ENCODE measurements at places on chromosomes 7 and 10.

GRCh38 chr10:96863922-96864543 is 31.9 kb downstream of the LCOR start:
- no peak for DNase-seq

GRCh38 chr10:113142601-113143362 is 192.7 kb downstream of the TCF7L2 start:
- DNase-seq = peak; percentile 48

DNA sequence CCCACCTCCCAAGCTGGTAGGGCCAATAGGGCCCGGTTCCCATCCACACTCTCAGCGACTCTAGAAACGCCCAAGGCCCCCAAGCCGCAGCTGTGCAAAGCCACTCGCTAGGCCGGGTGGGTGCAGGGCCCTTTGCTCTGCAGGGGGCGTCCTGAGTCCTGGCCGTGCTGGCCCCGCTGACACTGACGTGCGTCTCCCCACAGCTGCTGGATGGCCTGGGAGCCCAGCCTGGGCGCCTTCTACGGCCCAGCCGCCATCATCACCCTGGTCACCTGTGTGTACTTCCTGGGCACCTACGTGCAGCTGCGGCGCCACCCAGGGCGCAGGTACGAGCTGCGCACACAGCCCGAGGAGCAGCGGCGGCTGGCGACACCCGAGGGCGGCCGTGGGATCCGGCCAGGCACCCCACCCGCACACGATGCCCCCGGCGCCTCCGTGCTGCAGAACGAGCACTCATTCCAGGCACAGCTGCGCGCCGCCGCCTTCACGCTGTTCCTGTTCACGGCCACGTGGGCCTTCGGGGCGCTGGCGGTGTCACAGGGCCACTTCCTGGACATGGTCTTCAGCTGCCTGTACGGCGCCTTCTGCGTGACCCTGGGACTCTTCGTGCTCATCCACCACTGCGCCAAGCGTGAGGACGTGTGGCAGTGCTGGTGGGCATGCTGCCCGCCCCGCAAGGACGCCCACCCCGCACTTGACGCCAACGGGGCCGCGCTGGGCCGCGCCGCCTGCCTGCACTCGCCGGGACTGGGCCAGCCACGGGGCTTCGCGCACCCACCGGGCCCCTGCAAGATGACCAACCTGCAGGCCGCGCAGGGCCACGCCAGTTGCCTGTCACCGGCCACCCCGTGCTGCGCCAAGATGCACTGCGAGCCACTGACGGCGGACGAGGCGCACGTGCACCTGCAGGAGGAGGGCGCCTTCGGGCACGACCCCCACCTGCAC is 31.6 kb upstream of the KNDC1 start:
- no peak for DNase-seq

- no peak for DNase-seq
Measured at GRCh38 chr7:20834656-20835055, 48.0 kb upstream of the SP8 start.

DNA sequence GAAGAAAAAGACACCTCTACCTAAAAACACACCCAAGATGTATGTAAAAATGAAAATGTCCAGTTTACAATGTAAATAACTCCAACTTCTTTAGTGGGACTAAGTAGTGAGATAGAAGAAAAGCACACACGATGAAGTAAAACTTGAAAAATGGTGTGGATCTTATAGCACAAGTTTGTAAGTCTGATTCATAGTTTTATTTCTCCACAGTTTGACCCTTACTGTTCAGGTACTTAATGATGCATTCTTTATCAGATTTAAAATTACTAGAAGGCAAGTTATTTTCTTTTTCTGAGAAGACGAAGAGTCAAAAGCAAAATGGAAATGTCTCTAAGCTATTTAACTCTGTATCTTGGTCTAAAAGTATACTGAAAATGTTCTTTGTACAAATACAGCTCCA is 6.1 kb downstream of the NAMPT start:
- DNase-seq = no peak

DNA sequence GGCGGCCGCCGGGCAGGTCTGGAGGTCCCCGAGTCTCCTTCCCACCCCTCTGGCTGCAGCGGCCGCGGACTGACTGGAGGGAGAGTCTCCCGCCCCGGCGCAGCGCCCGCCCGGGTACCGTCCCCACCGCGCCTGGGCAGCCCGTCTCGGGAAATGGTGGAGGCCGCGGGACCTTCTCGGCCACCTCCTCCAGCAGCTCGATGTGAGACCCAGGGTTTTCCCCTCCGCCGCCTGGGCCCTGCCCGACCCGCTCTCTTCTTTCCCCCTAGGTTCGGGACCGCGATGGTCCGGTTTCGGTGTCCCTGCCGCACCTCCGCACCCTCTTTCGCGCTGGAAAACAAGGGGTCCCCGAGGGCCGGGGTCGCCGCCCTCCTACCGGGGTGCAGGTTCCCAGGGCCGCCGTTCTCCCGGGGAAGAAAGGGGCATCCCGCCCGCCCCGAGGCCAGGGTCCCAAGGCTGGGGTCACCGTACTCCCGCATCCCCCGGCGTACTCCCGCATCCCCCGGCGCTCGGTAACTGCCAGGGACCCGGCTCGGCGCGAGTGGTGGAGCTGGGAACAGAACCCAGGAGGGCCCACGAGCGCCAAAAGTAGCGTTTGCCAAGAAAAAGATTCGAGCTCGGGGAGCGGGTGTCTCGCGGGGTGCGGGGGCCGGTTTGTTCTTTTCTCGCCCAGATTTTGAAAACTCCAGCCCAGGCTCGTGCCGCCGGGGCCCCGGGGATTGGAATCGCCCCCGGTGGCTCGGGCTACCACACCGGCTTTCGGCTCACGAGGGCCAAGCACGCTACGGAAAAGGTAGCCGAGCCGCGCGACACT is 3.4 kb downstream of the TNRC18 start:
- DNase-seq = no peak

- peak; percentile 7 for DNase-seq
Measured at GRCh38 chr10:22550732-22551131, 163.6 kb downstream of the PIP4K2A start.

DNA sequence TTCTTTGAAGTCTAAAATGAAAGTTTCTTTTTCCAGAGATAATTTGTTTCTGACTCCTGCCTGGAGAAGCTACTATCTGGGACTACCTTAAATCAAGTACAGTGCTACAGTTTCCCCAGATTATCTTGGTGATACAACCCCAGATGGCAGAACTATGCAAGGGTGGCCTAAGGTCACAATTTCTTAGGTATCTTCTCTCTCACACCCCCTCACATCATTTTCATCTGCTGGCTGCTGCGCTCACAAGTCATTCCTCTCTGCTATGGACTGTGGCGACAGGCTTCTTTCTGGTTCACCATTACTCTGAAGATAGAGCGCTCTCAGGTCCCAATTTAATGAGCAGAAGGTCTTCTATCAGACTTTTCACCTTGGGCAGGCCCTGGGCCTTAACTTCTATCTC is 9.1 kb upstream of the PRPS1L1 start:
- no peak for DNase-seq

GRCh38 chr10:15858861-15859281 is 1.4 kb downstream of the MINDY3 start:
- no peak for DNase-seq

- no peak for DNase-seq
Measured at GRCh38 chr10:51656503-51656902, 42.9 kb downstream of the CSTF2T start.

- no peak for DNase-seq
Measured at GRCh38 chr7:102320601-102321350, 34.1 kb downstream of the SH2B2 start.

DNA sequence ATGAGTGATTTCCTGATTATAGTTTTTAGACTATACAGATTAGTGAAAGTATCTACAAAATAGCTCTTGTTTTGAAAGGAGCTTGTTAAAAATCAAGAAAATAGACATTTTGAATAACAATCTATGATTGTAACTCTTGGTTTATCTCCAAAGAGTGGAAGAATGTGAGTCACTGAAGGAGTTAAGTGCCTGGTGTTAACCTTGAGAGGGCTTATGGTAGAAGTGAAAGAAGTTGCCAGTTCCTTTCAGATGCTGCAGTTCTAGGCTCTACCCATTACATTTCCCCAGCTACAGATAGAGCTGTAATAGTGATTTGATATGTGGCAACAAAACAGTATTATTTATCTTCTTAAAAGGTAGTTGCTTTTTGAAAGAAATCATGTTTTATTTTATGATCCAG is 12.7 kb downstream of the NRBF2 start:
- no peak for DNase-seq

- no peak for DNase-seq
Measured at GRCh38 chr7:157972914-157973313, 614.7 kb downstream of the PTPRN2 start.

DNA sequence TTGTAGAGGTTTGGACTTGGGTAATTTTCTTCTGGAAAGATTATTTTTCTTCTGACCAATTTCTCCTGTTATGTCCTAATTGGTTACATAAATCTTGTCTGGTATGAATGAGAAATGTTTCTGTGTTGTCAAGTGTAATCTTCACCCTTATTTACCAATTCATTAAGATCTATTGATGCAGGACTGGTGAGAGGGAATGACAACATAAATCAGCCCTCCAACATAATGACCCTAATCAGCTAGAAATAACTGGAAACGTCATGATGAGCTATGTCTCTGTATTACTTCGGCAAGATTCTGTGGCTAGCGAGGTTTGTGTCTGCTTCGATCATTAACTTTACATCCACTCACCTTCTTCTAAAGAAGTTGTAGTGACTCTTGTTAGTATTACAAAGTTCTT is 3.5 kb downstream of the FOXP2 start:
- peak; percentile 50 for DNase-seq

- DNase-seq = no peak
Measured at GRCh38 chr10:12703813-12704212, 297.7 kb downstream of the CCDC3 start.

DNA sequence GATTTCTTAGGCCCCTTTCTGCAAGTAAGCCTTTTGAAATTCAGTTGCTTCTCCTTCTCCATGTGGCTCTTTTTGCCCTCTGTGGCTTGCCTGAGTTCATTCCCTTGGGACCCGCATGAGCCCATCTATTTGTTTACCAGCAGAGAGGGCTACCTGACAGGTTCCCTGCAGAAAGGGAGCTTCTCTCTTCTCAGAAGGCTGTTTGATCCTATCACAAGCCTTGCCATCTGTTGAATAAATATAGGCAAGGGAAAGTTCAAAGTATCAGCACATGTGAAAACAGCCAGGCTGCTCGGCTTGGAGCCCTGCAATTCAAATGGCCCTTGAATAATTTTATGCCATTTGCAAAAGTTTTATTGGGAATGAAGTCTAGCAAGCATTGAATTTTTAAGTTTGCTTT is 720.2 kb upstream of the FZD8 start:
- DNase-seq = no peak

DNA sequence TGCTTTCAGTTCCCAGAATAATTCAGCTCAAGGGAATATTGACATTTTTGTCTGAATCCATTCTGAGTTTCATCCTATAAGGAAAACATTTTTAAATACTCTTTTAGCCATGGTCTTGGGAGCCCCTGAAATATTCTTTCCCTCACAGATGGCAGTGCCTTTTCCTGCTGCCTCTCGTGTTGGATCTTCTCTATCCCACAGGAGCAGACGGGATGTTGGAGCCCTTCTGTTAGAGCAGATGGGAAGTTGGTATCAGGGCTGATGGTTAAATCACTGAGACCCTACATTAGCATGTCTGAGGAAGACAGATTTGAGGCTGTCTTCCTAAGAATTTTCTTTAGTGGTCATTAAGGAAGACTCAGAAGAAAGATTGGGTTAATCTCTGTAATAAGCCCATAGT is 737.8 kb downstream of the LRMDA start:
- DNase-seq = no peak

- DNase-seq = no peak
Measured at GRCh38 chr7:131090886-131091692, 236.6 kb upstream of the MKLN1 start.

DNA sequence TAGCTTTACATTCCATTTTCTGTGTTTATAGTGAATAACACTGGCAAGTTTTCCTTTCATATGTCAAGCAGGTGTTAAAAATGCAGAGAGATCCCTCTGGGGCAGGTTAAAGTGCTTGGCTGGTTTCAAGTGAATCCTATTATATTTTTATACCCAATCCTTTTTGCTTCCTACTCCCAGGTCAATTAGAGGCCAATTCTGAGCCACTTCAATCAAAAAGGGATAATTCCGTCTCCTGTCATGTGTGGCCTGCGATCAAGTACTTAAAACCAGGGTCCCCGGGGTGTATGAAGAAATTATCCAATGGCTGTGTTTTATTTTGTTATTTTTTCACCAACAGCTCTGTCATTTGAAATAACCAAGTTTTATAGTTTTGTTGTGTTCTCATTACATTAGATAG is 313.2 kb downstream of the PRPF18 start:
- DNase-seq = peak; percentile 36

- DNase-seq = no peak
Measured at GRCh38 chr7:150631866-150632864, at the start of gene GIMAP6. Gene GIMAP6, minus strand, starts transcription at chr7:150632385. Its CDS starts 2,243 bp downstream, at chr7:150630142.

DNA sequence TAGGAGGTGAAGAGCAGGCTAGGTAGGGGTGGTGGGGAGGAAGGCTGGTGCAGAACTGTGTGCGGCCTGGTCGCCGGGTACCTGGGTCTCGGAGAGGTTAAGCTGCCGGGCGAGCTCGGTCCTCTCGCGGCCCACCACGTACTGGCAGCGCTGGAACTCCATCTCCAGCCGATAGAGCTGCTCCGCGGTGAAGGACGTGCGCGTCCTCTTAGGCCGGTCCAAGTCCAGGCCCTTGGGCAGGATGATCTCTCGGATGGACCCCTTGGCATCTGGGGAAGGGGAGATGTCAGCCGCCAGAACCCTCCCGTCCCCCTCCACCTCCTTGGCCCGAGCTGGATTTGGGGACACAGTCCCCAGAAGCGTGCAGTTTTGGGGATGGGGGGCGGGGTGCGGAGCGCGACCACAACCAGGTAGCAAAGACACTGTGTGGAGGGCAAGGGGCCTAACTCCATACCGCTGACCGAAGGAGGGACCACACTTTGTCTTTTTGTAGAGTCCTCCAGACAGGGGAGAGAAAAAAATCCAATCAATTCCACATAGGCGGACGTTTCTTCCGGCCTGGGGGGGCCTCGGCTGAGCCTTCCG is 1.6 kb downstream of the VAX1 start:
- no peak for DNase-seq

- DNase-seq = no peak
Measured at GRCh38 chr7:85806321-85806720, 619.5 kb upstream of the SEMA3D start.

GRCh38 chr7:101736084-101736483 is 81.3 kb upstream of the CUX1 start:
- no peak for DNase-seq

DNA sequence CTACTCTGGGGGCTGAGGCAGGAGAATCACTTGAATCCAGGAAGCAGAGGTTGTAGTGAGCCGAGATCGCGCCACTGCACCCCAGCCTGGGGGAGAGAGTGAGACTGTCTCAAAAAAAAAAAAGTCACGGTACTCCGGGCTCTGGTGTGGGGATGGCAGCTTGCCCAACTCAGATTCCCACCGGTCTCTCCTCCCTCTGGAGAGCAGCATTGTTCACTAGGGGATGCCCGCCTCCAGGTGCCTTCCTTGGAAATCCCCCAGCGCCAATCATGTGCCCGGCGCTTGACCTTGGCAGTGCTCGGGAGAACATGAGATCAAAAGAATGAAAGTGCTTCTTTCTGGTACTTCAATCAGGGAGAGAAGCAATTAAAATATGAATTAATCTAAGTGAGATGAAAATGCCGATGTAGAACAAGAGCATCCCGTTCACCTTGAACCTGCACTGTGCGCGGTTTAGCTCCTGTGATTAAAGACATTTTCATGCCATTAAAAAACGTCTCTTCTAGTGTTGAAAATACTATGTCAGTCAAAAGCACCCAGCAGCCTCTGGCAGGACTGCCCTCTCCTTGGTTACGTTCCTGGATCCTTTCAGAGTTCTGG is 1127.3 kb upstream of the AUTS2 start:
- DNase-seq = peak; percentile 86

- no peak for DNase-seq
Measured at GRCh38 chr7:122556873-122557542, 141.9 kb downstream of the RNF133 start.

Data from NCI-H1105 (cell line).